ENCODE measurements at places on chromosomes 3 and 15.
A peak's percentile ranks its signal among the peaks of the same experiment; 100 is the strongest.

DNA sequence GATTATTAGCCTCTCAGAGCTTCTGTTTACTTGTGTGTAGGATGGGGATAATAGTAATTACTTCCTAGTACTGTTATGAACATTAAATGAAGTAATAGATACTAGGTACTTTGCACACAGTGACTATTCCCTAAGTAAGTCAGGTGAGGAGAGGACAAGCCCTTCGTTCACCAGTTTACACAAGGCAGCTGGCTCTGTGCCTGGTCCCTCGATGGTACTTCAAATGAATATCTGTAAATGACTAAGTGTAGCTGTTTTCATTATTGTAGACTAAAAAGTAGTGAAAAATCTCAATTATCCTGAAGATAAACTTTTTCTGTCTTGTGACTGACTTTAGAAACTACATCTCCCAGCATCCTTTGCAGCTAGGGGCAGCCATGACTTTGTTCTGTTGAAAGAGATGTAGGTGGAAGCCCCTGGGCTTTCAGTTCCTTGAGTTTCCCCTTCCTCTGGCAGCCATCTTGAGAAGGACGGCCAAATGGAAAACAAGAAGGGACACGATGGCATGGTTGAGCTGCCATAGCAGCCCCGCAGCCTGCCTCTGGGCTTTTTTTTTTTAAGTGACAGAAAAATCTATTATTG lies 11.7 kb upstream of the WNT7A start:
- no peak for DNase-seq

DNA sequence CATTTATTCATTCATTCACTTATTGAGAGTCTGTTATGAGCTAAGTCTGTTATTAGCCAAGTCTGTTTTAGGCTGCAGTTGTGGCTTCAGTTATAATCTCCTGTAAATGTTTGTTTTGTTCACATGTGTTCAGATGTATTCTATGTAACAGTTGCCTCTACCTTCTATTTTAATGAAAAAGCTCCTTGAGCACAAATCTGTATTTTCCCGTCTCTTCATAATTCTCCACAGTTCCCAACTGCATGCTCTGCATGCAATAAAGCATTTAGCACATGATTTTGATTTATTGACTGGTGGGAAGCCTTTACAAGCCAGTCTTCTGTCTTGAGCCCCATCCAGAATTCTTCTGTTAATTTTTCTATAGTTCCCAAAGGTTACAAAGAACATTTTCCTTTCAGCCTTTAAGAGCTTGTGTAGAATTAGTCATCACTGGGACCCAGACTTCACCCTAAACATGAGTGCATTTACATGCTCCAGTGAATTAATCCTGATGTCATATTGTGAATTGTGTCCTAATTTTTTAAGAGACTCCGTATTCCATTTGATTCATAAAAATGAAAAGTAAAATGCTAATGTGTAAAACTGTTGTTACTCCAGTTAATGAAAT lies 122.3 kb upstream of the NR2E3 start:
- peak; percentile 56 for DNase-seq

GRCh38 chr3:66598168-66598567 lies 97.3 kb upstream of the LRIG1 start:
- DNase-seq: peak; percentile 87

- DNase-seq: no peak
Measured at GRCh38 chr3:131960324-131960723, 74.5 kb downstream of the CPNE4 start.

DNA sequence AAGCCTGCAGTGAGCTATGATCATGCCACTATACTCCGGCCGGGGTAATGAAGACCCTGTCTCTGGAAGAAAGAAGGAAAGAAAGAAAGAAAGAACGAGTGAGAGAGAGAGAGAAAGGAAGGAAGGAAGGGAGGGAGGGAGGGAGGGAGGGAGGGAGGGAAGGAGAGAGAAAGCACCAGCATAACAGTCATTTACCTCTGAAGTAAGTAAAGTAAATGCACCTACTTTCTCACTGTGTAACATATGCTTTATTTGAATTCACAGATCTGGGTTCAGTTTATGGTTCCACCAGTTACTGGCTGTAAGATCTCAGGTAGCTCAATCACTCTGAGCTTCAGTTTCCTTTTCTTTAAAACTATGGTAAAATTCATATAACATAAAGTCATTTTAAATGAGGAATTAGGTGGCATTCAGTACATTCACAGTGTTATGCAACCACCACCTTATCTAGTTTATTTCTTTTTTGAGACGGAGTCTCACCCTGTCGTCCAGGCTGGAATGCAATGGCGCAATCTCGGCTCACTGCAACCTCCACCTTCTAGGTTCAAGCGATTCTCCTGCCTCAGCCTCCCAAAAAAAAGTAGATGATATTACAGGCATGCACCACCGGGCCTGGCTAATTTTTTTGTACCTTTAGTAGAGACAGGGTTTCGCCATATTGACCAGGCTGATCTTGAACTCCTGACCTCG lies 16.1 kb upstream of the RAD54L2 start:
- no peak for DNase-seq

GRCh38 chr3:74559261-74559660 lies 55.2 kb downstream of the CNTN3 start:
- DNase-seq: no peak

GRCh38 chr15:63422891-63423590 lies 41.4 kb upstream of the CA12 start:
- DNase-seq: no peak

GRCh38 chr3:62577153-62577552 lies 203.8 kb upstream of the FEZF2 start:
- DNase-seq: no peak

DNA sequence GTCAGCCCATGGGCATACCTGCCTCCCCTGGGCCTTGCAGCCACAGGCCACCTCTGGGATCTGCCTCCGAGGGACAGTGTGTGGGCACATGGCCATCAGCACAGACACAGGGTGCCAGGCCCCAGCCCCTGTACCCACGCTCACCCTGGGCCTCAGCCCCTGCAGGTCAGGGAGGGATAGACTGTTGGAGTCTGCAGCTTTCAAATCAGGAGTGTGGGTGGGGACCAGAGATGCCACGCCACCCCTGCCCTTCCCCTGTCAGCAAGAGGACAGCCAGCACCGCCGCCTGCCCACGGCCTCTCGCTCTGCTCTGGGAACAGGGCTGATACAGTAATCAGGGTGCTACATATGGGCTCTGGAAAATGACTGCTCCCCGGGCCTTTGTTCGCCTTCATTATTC lies 72.7 kb downstream of the DNAJB8 start:
- DNase-seq: no peak

DNA sequence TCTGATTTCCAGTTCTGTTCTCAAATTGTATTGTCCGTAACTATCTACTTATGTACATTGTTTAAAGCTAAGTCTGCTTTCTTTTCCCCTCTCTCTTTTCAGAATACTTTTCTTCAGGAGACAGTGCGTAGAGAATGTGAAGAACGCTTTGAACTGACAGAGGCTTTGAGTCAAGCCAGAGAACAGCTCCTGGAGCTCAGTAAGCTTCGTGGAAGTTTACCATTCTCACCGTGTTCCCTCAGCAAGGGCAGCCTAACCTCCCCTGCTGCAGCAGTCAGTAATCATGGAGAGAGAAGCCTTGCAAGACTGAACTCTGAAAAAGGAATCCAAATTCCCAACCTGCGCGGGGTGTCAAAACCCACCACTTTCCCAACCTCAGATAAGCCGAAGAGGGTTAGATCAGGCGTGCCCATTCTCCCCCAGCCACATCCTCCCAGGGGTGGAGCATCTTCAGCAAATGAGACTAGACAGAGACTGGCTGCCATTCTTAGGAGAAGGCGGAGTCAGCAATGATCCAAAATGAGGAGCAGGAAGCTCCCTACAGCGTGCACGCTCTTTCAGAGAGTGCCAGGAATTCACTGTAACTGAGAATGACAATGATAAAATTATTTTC lies 114.6 kb downstream of the CCNL1 start:
- peak; percentile 11 for DNase-seq

GRCh38 chr3:152292366-152292765 lies 23.6 kb downstream of the MBNL1 start:
- DNase-seq: no peak
